ENCODE measurements at places on chromosomes 4 and X. TPM values are rescaled to one million over a fixed set of nuclear protein-coding genes. Genes with fewer than 3 reads are reported as not detected.

DNA sequence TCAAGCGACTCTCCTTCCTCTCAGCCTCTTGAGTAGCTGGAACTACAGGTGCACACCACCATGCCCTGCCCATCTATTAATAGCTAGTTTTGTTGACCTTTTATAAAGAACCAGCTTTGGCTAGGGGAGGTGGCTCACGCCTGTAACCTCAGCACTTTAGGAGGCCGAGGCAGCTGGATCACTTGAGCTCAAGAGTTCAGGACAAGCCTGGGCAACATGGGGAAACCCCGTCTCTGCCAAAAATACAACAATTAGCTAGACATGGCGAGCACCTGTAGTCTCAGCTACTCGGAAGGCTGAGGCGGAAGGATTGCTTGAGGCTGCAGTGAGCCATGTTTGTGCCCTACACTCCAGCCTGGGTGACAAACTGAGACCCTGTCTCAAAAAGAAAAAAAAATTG lies 2.7 kb downstream of the TKTL1 start:
- no peak for DNase-seq

The MMRN1 gene
- total RNA-seq = not detected

GRCh38 chrX:10169175-10169574 lies 12.4 kb downstream of the CLCN4 start:
- DNase-seq = no peak

The KLF8 gene
- total RNA-seq = 0.51 TPM

DNA sequence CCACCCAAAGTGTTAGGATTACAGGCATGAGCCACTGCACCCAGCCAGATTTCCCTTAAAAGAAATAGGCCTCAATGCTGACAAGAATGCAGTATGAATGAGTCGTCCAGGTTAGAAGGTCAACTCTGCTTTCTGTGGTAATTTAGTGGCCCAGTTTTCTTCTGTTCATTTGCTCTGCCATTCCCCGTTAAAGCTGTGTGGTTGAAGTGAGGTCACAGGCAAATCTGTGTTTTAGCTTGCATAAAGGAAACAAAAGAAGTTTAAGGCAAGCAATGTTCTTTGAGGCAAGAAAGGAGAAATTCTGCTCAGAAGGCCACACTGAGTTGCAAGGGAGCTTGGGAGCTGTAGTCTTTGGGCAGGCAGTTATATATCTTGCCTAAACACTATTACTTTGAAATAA lies 176.8 kb downstream of the LARP7 start:
- DNase-seq = no peak

GRCh38 chr4:21092531-21092930 lies 392.3 kb downstream of the PACRGL start:
- no peak for DNase-seq

The GPR50 gene
- not detected for total RNA-seq

DNA sequence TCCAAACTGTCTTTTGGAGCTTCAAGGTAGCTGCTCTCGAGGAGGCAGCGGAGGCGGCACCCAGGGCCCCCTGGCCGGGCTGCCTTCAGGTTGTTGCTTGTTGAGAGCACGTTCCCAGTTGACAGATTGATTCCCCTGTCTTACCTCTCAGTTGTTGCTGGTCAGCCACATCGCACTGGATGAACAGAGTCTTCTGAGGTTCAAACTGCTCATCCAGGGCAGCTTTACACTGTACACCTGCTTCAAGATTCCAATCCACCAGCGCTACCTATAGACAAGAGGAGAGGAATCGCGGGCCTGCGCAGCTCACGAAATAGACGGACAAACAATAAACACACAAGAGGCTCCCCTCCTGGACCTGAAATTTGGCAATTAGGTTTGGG lies 497 bp downstream of the HPGD start:
- no peak for DNase-seq

- DNase-seq = no peak
These were observed 144.8 kb downstream of the SHROOM3 start for GRCh38 chr4:76579596-76580375.

- DNase-seq = no peak
These were observed 226.8 kb downstream of the KLHL4 start for GRCh38 chrX:87744391-87744790.

The LRCH2 gene
- total RNA-seq = 2.8 TPM

DNA sequence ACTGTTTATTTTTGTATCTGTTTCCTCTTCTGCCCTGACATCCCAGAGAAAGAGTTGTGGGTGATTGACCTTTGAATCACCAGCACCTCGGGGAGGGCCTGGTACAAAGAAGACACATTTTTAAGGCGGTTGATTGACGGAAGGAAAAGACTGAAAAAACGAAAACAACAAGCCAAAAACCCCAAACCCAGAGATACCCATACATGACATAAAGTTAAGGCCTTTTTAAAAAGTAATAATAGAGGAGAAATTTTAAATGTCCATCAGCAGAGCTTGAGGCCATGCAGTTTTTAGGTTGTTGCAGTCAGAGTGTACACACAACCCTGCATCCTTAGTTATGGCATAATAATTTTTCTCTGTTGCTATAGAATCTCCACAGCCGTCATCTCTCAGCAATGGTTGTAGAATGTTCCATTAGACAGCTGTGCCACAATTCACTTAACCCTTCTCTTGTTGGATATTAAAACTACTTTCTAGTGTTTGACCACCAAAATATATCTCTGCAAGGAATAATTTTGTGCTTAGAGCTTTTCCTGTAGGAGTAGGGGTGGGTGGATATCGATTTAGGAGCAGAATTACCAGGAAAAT lies 110.2 kb downstream of the GNL3L start:
- no peak for DNase-seq

DNA sequence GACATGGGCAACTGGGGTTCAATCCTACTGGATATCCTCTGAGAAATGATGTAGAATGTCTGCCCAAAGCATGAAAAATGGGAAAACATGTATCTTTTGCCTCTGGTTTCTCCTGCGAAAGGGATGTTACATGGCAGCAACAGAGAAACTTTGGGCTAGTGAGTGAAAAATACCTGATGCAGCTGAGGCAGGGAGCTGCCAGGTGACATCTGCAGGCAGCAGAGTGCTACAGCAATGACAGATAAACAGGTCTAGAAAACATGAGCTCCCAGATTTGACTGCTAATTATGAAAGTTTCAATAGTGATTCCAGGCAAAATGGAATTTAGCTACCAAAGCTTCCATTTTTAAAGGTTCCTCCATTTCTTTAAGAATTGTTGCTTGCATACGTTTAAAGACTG lies 4.8 kb upstream of the CXCL1 start:
- DNase-seq = no peak

The KIT gene
- total RNA-seq = not detected

- no peak for DNase-seq
These were observed 467.6 kb upstream of the CNKSR2 start for GRCh38 chrX:20906571-20906970.
